ENCODE measurements at places on chromosomes 2 and 18.

DNA sequence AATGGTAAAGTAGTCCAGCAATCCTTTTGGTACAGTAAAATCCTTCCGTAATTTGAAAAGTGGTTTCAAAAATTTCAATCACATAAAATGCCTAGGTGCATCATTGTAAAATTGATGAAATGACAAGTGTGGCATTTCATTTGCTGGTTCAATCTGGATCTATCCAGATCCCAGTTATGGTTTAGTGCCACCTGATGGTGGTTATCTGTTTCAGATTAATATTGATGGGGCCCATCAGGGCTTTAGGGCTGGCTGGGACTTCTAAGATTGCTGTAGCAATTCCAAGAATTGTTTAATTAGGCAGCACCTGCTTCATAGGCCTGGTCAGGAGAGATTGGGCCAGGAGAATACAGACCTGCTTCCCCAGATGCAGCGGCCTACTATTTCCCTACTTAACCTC, 55.5 kb upstream of the PIK3C3 start:
- no peak for DNase-seq

GRCh38 chr2:191569025-191569424, 108.9 kb upstream of the NABP1 start:
- peak; percentile 14 for DNase-seq

- DNase-seq: no peak
Observed at GRCh38 chr2:175478096-175478768, 296.7 kb upstream of the ATP5MC3 start.

DNA sequence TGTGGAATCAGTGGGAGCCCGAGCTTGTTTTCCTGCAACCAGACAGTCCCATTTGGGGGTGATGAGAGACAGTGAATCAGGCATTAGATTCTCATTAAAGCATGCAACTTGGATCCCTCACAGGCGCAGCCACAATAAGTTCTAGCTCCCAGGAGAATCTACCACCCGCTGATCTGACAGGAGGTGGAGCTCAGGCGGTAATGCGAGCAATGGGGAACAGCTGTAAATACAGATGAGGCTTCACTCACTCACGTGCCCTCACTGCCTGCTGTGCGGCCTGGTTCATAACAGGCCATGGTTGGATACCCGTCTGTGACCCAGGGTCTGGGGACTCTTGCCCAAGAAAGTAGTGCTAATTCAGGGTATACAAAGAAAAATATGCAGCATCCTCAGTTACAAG, 144.8 kb upstream of the RGPD4 start:
- peak; percentile 4 for DNase-seq

- peak; percentile 76 for DNase-seq
Observed at GRCh38 chr18:47595831-47596501, 334.5 kb downstream of the SMAD2 start.

DNA sequence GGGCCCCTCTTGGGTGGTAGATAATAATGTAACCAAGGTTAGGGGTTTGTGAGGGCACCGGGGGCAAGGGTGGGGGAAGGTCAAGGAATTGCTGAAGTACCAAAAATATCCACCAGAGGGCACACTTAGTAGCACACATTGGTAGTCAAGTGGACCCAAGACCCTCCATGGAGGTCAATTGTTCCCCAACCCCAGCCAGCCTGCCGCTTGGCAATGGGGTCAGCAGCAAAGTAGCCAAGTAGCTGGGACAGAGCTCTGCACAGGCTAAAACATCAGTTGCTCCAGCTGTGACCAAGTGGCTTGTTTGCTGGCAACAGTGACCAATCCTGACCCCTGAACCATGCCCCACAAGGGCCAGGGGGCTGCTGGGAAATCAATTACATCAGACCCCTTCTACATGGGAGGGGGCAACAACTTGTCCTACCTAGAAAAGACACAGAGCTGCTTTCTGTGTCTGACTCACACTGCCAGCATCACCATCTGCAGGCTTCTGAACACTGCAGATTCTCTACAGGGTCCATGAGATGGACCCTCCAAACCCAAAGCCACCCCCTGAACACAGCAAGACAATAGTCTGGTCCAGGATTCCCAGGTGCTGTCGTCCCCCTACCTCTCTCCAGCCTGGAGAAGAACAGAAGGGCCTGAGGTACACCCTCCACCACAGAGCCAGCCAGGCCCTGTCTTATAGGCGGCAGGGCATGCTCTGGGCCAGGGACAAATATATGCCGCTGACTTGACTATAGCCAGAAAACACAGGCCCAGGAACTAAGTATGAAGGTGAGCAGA, 76.0 kb downstream of the EMX1 start:
- DNase-seq: peak; percentile 80

DNA sequence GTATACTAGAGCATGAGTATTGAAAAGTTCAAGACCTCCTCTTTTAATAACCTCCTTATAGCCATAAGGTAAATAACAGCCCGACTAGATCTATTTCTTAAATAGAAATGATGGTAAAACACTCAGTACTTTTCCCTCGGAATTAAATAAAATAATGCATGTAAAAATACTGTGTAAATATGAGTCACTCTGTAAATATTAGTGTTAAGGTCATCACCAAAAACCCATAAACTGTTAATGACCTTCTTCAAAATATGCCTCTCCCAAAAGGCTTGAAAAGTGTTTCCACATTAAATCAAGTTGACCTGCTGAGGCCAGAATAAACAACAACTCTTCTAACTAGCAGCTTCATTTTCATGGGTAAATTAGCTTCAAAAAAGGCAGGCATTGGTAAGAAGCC, 25.3 kb upstream of the BZW1 start:
- no peak for DNase-seq

- no peak for DNase-seq
Observed at GRCh38 chr2:80887841-80888378, 583.4 kb upstream of the LRRTM1 start.
